NCI-H1092 treated with DMSO at 0.1 percent for 48 hours (cell line): ENCODE measurements at places on chromosomes 3 and 15.

DNA sequence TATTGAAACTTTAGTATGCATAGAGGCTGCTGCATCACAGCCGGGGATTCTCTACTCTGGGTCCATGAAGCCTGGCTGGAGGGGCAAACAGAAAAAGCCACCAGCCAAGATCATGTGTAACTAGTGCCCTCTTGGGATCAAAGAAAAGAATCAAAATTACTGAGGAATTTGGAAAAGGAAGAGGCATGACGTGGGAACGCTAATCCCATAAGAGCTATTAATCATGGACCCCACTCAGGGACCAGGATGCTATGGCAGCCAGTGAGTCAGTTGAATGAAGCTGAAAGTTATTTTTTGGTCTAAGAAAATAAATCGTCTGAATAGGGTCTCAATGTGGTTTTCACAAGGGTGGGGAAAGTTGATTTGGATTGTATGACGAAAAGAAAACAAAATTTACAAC, 1165.1 kb downstream of the ROBO2 start:
- DNase-seq, result peak; percentile 52

GRCh38 chr3:123693584-123694190, 108.8 kb upstream of the HACD2 start:
- no peak for DNase-seq

DNA sequence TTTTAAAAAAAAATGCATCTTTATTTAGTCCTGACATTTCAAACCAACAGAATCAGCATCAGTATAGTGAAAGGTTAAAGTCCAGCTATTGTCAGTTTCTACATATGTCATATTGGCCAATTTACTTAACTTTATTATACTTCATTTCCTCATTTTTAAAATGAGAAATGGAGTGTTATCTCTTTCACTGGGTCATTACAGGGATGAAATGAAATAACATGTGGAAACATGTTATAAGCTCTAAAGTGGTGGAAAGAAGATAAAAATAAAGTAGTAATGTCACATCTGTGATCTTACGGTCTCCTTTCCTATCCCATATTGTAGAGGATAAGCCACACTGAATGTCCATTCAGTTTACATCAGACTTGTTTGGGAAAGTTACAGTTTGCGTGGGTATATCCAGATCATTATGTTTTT, 780.1 kb downstream of the TUSC7 start:
- DNase-seq, result no peak

- no peak for DNase-seq
Measured at GRCh38 chr3:150346981-150347863, 60.9 kb upstream of the TSC22D2 start.

DNA sequence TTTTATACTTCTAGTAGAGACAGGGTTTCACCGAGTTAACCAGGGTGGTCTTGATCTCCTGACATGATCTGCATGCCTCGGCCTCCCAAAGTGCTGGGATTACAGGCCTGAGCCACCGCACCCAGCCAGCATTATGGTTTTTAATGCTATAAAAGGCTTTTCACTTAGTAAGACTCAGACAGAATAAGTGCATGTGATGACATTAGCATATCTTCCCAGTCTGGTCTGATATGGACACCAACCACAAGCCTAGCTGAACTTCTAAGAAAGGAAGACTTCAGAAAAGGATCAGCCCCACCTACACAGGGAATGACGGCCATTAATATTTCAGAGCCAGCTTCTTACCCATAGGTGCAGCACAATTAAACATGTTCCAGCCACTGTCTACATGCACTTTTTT, 27.0 kb downstream of the GRK7 start:
- no peak for DNase-seq

DNA sequence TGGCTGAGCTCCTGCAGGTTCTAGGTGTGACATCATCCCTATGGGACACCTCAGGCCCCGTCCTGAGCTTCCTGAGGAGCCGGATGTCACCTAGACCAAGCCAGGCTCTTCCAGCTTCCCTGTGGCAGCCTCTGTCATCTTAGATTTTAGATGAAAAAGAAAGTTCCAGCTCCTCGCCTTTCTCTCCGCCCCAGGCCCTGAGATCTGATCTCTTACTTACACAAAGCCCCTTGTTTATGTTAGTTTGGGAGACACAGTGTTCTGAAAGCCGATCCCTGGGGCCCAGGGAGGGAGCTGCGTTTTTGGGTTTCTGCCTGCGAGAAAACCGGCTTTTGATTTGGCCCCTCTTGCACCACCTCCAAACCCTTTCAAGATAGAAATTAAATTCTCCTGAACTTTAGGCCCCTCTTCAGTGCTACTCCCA, 40.2 kb upstream of the FAM107A start:
- DNase-seq, result no peak

GRCh38 chr15:33369941-33370622, 59.3 kb downstream of the RYR3 start:
- DNase-seq, result no peak

DNA sequence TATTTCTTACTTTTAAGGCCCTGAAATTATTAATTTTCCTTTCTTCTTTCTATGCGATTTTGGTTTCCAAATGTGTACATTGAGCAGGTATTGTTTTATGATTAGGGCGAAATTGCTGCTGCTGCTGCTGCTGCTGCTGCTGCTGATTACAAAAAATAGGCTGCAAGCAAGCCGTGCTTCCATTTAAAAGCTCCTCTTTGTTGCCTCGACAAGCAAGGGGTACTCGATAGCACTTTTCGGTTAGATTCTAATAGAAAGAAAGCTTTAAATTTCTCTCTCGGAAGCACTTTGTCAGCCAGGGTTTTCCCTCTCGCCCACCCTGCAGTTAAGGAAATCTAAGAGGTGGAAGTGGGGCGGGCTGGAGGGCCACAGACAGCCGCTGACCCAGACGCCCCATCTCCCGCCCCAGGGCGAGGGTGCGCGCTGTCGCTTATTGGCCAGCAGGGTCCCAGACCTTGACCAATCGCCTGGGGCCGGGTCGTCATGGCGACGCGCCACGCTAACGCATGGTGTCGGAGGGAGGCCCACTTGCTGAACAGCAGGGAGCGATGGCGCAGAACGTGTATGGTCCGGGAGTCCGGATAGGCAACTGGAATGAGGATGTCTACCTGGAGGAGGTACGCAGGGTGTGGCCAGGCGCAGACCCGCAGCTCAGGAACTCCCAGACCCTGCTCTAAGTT, at the start of gene CFAP161:
Gene CFAP161, plus strand, starts transcription at position 489 of the 680 bp plus-strand sequence. Its CDS starts 60 bp downstream, at position 549.
- peak; percentile 76 for DNase-seq

- DNase-seq, result no peak
Measured at GRCh38 chr15:101501703-101502373, 12.3 kb upstream of the PCSK6 start.

DNA sequence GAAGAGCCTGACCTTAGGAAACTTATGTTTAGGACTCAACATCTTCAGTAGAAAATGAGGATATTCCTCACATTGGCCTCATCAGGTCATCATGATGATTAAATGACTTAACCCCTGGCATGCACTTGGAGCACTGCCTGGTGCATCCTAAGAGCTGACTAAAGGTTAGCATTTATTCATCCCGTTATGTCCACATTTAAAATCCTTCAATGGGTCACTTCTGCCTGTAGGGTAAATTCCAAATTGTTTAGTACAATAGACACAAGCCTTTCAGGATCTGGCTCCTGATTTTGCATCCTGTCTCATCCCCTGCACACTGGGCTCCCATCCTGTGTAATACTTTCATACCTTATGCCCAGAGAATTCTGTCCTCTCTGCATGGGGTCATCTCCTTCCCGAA, 195.2 kb upstream of the MCTP2 start:
- no peak for DNase-seq

DNA sequence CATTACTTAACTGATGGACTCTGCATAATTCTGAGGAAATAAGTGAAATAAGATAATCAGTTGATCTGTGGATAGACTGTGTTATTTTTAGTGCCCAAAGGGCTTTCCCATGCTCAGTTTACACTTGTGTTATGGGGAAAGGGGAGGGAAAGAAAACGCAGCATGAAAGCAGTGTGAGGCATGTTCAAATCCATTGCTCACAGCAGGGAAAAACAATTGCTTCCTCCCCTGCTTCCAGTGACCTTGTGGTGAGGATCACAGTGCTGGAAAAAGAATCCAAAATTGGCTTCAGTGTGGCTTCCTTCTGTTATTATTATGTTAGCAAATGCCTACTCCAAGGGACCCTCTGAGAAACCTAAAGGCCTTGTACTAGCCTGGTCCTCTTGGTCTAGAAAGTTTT, 285.1 kb upstream of the CDIN1 start:
- no peak for DNase-seq

DNA sequence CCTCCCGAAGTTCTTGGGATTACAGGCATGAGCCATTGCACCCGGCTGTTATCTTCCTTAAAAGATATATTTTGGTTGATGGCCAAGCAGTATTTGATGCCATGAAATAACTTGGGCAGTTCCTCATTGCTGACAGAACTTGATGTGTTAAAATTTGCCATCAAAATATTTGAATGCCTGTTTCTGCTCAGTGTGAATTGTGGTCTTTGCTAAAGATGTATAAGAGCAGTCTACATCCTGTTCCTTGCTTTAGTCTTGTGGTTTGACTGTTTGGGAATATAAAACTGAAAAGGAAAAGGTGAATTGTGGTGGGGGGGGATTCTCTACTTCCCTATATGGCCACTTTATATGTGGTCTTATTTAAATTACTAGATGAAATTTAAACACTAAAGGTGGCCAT, 14.0 kb downstream of the TRIM71 start:
- no peak for DNase-seq

DNA sequence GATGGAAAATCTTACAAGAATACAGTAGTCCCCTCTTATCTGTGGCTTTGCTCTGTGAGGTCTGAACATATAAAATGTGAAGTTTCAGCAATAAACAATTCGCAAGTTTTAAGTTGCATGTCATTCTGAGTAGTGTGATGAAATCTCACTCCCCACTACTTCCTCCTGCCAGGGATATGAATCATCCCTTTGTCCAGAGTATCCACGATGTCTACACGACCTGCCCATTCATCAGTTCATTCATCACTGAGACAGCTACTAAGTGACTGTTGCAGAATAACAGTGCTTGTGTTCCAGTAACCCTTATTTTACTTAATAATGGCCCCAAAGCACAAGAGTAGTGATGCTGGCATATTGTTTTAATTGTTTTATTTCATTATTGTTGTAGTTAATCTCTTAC, 489.2 kb upstream of the UBE2E2 start:
- DNase-seq, result no peak

- DNase-seq, result no peak
Measured at GRCh38 chr3:64586952-64587351, 100.8 kb downstream of the ADAMTS9 start.

DNA sequence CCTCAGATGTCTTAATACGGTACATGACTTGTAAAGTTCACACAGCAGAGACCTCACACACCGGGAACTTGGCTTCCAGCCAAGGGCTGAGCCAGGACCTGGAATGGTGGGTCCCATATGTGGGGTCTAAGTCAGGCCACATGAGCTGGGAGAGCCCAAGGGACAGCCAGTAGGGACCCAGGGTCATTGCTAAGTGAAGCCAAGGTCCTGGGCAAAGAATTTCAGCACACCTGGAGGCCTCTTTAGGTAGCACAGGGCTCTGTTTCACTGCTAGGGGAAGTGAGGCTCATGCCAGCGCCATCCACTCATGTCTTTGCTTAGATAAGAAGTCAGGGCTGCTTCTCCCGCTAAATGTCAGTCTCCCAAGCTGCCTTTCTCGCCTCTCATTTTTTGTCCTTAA, 116.6 kb upstream of the TLE3 start:
- DNase-seq, result no peak

DNA sequence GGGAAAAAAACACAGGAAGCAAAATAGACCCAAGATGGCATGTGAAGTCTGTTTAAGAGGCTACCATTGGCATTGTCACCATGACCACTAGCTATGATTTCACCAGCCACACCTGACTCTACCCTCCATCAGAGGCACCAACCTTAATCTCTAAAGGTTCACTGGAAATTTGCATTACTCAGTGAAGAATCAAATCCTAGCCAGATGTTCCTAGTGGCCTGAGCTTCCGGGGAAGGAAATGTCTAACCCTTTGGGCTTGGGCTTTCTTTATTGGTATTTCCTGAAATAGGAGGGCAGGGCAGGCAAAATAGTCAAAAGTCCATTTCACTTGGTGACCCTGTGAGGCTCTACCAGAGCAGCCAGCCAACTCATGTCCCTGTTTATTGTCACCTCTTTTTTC, 110.9 kb upstream of the PHLDB2 start:
- no peak for DNase-seq

- DNase-seq, result no peak
Measured at GRCh38 chr3:4309491-4310128, 6.4 kb downstream of the SETMAR start.

- no peak for DNase-seq
Measured at GRCh38 chr3:45546716-45547701, 47.5 kb upstream of the LIMD1 start.
